Neuronal stem cell (in vitro differentiated cells): ENCODE measurements at places on chromosomes 13 and 19.

- DNase-seq: peak; percentile 14
These were observed 21.7 kb upstream of the CALM3 start for GRCh38 chr19:46579361-46579879.

GRCh38 chr13:35964863-35965180 lies 166.4 kb downstream of the DCLK1 start:
- DNase-seq: no peak

GRCh38 chr19:45826934-45827333 lies 11.8 kb upstream of the RSPH6A start:
- no peak for DNase-seq

DNA sequence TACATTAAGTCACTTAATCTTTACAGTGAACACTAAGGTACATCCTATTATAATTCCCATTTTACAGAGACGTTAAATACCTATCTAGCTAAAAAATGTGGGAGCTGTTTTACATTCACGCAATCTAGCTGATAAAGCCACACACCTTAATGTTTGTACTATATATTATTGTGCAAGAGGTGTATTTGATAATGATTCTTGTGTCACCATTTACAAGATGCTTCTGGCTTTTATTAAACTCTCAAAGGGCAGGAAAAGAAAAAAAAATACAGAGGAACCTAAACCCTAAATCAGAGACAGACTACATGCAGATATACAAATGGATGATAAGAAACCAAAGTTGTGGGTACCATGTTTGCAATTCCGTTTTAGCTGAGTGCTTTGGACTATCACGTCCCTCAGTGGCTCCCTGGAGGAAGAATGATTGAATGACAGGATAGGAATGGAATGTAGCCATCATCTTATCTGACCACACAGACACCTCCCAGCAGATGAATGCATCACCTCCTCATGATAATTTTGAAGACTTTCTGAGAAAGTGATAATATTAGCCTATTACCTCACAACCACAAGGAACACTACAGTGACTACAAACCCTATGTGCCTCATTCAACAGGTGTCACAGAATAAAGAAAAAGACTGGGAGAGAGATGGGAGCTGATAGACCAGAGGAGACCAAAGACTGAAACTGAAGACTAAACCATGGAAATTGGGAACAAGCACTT lies 230.5 kb upstream of the SERP2 start:
- DNase-seq: no peak

DNA sequence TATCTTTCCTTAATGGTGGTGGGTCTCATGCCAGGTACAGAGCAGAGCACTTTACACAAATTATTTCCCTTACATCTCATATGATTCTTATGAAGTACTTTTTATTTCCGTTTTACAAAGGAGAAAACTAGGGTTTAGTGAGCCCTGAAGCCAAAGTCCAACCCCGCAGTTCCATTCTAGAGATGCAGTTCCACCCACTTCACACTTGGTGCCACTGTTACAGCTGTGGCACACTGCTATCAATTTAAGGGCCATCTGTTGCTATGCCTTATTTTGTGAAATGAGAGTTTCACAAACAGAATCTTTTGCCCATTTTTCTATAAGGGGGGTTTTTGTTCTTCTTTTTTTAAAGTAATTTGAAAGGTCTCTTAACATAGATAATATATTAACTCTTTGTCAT lies 12.9 kb downstream of the MIPEP start:
- no peak for DNase-seq

GRCh38 chr13:30204564-30204963 lies 102.8 kb downstream of the KATNAL1 start:
- no peak for DNase-seq
